ENCODE measurements at places on chromosomes 2 and 18.

DNA sequence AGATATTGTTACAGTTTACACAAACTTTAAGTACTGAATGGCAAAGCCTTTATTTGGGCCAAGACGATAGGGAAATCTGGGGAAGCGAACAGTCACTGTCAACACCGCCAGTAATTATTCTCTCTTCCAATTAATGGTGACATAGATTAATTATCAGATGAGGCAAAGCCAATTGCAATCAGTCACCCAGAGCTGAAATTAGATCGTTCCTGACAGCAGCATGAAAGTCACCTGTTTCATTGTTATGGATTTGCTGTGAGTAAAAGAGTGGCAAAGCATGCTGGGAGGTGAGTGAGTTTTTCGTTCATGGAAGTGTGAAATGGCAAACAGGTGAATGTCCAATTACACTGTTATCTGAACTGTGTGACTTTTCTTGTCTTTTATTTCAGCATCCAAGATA lies 164.8 kb upstream of the KLHL14 start:
- DNase-seq = no peak

GRCh38 chr2:65922794-65923193 lies 490.4 kb upstream of the SPRED2 start:
- no peak for DNase-seq

DNA sequence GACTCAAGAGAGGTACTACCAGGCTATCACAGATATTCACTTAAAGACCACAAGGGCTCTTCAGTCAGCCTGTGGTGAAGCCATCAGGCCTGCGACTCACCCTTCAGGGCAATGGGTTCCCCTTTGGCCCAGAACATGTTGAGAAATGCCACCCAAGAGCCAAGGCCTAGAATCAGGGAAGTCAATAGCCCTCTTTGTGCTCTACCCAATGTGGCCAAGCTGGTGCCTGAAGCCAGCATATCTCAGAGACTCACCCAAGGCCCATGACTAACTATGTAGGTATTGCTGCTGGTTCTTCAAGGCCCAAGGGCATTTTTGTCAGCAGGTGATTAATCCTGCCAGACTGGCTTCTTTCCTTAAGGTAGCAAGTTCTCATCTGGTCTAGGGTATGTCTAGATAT lies 338.9 kb upstream of the SETBP1 start:
- DNase-seq = no peak

GRCh38 chr2:2368476-2368875 lies 37.4 kb upstream of the MYT1L start:
- DNase-seq = no peak

GRCh38 chr2:45974762-45975408 lies 322.3 kb upstream of the EPAS1 start:
- no peak for DNase-seq

DNA sequence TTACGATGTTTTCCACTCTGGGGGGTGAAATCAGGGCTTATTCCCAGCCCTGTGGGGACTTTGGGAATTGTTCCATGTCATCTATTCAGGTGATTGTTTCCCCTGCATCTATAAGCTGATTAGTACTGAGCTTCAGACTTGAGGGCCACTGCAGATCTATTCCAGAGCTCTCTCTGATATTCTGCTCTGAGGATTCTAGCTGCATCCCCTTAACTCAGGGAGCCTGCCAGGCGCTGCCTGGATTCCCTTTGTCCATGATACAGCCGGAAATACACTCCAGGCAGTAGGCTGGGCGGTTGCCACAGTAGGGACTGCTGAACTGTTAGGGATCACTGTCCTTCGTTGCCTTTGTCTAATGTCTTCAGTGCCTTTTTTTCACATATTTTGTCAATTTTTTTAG lies 31.3 kb downstream of the PTRHD1 start:
- no peak for DNase-seq

- no peak for DNase-seq
Measured at GRCh38 chr18:78528411-78529258, 451.0 kb upstream of the SALL3 start.

DNA sequence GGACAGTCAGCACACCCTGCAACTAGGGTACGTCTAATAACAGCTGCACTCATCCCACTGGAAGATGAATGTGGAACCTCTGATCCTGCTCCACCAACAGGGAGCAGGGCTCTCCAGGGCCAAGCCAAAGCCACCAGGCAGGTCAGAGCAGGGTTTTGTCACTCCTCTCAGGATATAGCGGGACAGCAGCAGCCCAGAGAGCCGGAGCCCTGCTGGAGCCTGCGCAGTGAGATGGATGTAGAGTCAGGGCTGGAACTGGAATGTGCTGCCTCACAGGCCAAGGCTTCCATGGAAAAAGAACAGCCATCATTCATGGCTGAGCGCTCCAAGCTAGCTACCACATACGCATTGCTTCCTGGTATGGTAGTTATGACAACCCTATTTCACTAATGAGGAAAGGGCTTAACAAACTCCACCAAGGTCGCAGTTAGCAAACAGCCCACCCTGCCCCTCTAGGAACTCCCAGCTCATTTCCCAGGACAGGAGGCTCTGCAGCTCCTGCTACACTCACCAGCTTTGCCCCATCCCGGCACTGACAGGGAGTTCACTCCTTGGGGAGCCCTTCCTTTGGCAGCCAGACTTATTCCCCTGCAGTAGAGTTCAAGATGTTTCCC lies 85.2 kb downstream of the HS1BP3 start:
- no peak for DNase-seq

DNA sequence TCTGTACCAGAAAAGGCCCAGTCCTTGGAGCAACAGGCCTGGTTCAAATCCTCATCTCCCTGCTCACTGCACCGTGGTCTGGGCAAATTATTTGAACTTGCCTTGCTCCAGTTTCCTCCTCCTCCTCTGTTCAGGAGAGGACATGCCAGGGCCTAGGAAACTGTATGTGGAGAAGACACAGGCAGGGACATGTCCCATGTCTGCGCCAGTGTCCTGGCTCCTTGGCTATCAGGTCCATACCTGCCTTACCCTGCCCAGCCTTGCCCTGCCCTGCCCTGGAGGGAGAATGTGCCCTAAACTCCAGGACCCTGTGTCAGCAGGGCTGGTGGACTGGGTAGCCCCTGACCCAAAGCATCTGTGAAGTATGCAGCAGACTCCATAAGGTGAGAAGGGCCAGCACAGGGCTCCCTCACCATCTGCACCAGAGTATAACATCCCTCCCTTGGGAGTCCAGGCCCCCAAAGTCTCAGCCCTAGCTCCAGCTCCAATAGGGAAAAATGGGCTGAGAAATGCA lies 165.3 kb downstream of the GALNT1 start:
- DNase-seq = no peak

DNA sequence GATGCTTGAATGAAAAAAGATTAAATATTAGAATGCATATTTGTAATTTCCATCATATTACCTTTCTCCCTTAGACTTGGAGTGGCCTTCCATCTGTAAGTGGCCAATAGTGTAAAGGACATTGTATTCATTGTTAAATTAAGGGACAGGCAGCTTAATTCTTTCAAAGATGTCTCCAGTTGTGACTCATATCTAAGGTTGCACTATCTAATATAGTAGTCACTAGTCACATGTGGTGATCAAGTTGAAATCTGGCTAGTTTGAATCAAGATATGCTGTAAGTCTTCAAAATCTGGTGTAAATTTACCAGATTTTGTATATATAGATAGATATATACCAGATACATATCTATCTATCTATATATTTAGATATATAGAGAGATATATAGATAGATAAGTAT lies 52.4 kb upstream of the AGPS start:
- no peak for DNase-seq

- DNase-seq = no peak
Measured at GRCh38 chr2:215899141-215900074, 113.9 kb downstream of the MREG start.

DNA sequence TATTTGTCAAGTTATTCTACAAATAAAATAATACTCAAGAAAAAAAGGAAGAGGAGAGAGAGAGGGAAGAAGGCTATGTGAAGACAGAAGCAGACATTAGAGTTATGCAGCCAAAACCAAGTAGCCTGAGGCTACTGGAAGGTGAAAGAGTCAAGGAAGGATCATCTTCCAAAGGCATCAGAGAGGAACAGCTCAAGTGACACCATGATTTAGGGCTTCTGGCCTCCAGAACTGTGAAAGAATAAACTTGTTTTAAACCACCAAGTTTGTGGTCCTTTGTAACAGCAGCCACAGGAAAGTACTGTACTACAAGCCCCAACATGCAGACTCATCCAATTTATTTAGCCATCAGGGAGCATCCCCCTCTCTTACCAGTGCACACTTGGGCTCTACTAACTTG lies 788.5 kb upstream of the LRRTM1 start:
- DNase-seq = no peak

GRCh38 chr2:36359067-36359466 lies 3.5 kb downstream of the CRIM1 start:
- no peak for DNase-seq

GRCh38 chr18:2680216-2680792 lies 24.8 kb downstream of the SMCHD1 start:
- DNase-seq = no peak

DNA sequence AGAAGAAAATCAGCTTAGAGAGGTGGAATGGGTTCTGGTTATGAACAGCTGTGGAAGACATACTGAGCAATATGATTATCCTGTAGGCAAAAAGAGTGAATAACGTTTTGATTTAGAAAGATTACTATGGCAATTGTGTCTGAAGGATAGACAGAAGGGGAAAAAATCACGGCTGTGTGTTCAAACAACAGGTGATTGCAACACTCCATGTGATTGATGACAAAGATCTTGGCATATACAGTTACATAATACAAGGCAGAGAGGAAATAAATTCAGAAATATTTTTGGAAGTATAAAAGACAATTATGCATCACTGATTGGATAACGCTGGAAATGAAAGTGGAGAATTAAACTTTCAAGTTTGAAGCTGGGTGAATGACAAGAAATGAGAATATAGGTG lies 58.5 kb upstream of the KCNJ3 start:
- DNase-seq = no peak

GRCh38 chr18:38243291-38243690 lies 677.7 kb upstream of the CELF4 start:
- DNase-seq = no peak

- no peak for DNase-seq
Measured at GRCh38 chr2:210162466-210163124, 8.6 kb downstream of the KANSL1L start.

DNA sequence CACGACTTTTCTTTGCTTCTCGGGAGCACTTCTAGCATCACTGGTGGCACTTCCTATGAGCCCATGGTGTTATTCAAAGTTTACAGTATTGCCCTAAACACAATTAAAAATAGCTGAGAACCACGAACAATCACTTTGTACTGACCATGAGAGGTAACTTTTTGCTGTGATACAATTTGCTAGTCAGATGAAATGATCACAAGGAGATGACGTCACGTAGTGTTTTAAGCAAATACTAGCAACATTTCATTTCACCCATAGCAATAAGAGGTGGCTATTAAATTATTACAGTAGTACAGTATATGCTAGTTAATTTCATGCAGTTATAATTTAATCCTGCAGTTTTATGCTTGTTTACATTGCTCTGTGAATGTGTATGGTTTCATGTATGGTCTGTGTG lies 108.9 kb upstream of the DOK6 start:
- no peak for DNase-seq

DNA sequence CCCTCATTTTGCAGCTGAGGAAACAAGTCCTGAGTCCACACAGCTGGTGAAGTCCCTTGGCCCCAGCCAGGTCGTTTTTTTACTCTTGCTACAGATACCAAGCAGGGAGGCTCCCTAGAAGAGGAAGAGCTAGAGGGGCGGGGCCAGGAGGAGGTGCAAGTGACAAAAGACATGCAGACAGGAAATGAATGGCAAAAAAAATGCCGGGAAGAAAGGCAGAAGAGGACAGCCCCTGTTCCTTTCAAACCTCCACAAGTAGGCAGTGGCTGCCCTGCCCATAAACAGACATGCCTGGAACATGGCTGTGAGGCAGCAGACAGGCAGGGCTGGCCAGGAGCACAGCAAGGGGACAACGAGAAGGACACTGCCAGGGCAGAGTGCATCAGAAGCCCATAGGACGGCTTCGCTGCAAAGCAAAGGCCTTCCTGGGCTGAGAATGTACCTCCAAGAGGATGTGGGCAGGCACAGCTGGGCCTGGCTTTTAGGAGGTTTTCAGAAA lies 108.7 kb downstream of the ZBTB7C start:
- no peak for DNase-seq

GRCh38 chr2:131148426-131148825 lies 43.3 kb downstream of the PLEKHB2 start:
- DNase-seq = no peak

GRCh38 chr2:104584393-104584792 lies 269.5 kb upstream of the POU3F3 start:
- no peak for DNase-seq

- DNase-seq = no peak
Measured at GRCh38 chr2:101549371-101549770, 74.5 kb upstream of the RFX8 start.

- no peak for DNase-seq
Measured at GRCh38 chr2:27494284-27494943, 586 bp downstream of the FNDC4 start.

GRCh38 chr2:158049129-158049855 lies 52.4 kb upstream of the UPP2 start:
- no peak for DNase-seq

DNA sequence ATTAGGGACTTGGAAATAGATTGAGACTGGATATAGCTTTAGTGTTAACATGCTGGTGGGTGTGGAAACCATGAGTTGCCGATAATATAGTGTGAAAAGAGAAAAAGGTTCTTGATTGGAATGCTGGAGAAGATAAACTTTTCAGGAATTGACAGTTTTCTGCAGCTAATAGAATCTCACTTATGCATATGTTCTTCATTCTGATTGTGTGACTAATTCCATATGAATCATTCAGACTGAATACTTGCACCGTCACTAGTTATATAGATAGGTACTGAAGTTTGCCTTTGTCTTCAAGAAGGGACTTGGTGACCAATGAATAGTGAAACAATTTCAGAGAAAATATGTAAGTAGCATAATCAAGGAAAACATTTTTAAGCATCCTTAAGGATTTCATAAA lies 225.7 kb upstream of the FOSL2 start:
- no peak for DNase-seq

DNA sequence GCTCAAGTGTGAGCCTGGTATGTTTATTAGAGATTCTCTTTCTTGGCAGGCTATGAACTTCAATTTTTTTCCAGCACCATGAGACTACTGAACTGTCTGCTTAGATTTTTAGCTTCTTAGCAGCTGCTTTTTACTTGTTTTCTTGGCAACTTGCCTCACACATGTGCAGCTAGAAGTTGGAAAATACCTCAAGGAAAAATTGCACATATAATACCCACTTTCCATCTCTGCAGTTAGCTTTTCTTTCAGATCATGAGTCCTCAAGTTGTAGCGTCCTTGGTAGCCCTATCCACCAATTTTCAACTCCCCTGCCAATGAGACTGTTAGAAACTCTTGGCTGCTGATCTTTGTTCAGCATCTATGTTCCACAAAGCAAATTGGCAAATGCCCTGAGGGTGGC lies 302.1 kb downstream of the HRH4 start:
- DNase-seq = no peak

DNA sequence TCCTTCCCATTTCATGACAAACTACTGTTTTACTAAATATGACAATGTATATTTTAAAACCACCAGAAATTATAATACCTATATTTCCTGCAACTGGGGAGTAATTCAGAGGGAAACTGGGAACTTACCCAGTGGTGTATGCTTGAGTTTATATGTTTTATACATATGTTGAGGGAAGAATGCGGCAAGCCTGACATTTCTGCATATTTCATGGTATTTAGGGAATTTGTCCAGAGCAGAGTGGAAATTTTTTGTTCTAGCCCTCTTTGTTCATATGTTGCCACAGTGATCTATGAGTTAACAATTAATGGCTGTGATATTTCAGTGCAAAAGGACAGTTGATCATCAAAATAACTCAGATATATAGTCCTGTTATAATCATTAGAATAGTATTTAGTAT lies 230.8 kb upstream of the VWC2L start:
- DNase-seq = no peak
